ENCODE measurements at places on chromosomes 5 and 9. TPM values are rescaled to one million over a fixed set of nuclear protein-coding genes. Genes with fewer than 3 reads are reported as not detected.

The SHISAL2B gene
- 0.51 TPM for total RNA-seq

The NAIP gene
- total RNA-seq, result 39.4 TPM

GRCh38 chr5:158877124-158877581 is 222.6 kb downstream of the EBF1 start:
- H3K27me3 ChIP-seq, result peaks cover 32% of the 10 kb centered on the region
- no peaks in the 10 kb centered on the region for H3K36me3 ChIP-seq
- peaks cover 14% of the 10 kb centered on the region for H3K4me1 ChIP-seq
- no peak overlapping the region for H3K4me3 ChIP-seq
- H3K27ac ChIP-seq, result no peak overlapping the region

The MEIKIN gene
- total RNA-seq, result not detected

DNA sequence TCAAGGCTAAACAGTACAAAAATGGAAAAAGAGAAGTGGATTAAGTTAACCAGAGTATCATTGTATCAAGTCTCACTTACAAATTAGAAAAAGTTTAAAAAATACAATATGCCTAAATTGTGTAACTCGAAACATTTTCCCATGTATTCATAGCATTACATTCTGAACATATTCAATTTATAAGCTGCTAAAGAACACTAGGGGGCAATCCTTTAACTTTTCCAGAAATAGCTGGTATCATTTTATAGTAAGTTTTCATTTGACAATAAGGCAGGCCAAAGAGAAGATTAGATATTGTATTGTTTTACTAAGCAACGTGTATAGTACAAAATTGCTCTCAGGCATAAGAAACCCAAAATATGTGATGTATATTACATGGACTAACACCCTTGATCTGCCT is 234.6 kb downstream of the ADGRV1 start:
- H3K27ac ChIP-seq, result no peak overlapping the region
- peaks cover 61% of the 10 kb centered on the region for H3K36me3 ChIP-seq
- H3K4me3 ChIP-seq, result no peak overlapping the region
- H3K4me1 ChIP-seq, result no peaks in the 10 kb centered on the region
- DNase-seq, result no peak
- H3K27me3 ChIP-seq, result no peaks in the 10 kb centered on the region

The SPINK7 gene
- not detected for total RNA-seq

DNA sequence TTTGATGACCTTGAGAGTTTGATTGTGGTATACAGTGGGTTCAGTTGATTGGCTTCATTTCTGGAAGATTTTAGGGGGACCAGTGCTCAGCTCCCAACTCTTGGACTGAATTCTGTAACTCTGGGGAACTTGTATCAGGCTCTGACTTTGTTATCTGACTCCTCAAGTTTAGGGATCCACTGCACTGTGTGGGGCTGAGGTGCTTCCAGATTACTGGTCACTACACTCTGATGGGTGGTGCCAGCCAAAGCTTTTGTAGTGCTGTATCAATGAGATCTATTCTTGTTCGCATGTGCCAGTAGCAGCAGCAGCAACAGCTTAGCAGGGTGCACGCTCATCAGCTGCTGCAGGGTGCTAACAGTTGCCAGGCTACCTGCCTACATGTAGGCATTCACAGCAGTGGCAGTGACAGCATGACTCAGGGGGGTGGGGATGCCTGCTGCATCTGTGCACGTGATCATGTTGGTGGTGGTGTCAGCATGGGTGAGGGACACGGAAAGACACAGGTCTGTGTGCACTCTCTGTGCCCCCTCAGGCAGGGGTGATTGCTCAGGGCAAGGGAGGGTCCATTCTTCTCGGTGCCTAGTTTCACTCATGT is 438.8 kb upstream of the SEMA6A start:
- H3K27me3 ChIP-seq, result no peaks in the 10 kb centered on the region
- no peaks in the 10 kb centered on the region for H3K36me3 ChIP-seq
- H3K27ac ChIP-seq, result no peak overlapping the region
- H3K4me1 ChIP-seq, result no peaks in the 10 kb centered on the region
- H3K4me3 ChIP-seq, result no peak overlapping the region
- DNase-seq, result no peak

- no peak overlapping the region for H3K4me3 ChIP-seq
- peaks cover under 1% of the 10 kb centered on the region for H3K36me3 ChIP-seq
- no peaks in the 10 kb centered on the region for H3K27me3 ChIP-seq
Measured at GRCh38 chr5:68251804-68252522, 36.4 kb downstream of the PIK3R1 start.

- H3K27ac ChIP-seq, result no peak overlapping the region
- no peak for DNase-seq
- no peaks in the 10 kb centered on the region for H3K27me3 ChIP-seq
Measured at GRCh38 chr9:130884542-130885483, 11.8 kb downstream of the QRFP start.

The LRRC70 gene
- total RNA-seq, result 0.77 TPM

The ENTPD2 gene
- 0.51 TPM for total RNA-seq

The DCANP1 gene
- total RNA-seq, result not detected

DNA sequence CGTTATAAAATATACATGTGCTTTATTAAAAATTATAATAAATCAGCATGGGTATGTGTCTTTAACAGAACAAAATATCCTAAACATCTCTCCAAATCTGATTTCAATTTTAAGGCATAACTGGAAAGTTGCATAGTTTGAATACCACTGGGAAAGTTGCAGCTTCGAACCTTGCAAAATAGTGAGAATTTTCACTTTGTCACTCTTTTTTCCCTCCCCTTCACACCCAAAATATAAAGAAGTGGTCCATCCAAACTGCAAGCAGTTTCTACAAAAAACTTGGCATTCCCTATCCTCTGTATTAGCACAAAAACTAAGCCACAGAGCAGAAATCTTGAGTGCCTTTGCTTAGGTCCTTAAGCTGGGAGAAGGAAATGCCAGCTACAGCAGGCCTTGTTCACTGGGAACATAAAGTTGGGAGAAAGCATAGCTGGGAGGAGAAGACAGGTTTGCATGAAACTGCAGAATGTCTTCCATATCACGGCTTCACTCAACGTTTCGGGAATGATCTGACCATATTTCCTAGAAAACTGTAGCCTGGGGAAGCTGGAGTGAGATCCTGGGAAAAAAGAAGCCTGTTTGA is 400.3 kb downstream of the EBF1 start:
- no peak overlapping the region for H3K27ac ChIP-seq
- H3K4me1 ChIP-seq, result peaks cover 15% of the 10 kb centered on the region
- DNase-seq, result no peak
- peaks cover 34% of the 10 kb centered on the region for H3K27me3 ChIP-seq
- no peaks in the 10 kb centered on the region for H3K36me3 ChIP-seq
- no peak overlapping the region for H3K4me3 ChIP-seq

DNA sequence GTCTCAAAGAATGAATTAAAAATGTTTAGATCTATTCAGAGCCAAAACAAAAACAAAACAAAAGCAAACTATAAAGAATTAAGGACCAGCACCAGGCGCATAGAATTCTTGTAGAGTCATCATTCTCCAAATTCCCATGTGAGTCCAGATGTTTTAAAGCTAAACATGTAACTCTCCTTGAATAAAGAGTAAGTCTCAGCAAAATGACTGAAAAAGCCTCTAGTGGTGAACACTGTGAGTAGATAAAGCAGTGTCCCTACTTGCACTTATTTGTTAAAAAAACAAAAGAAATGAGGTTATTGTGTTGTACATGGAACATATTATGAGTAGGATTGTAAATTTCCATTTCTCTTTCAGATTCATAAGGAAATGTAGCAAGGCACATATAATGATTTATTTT is 44.0 kb downstream of the NNT start:
- H3K4me3 ChIP-seq, result no peak overlapping the region
- H3K36me3 ChIP-seq, result peaks cover 4% of the 10 kb centered on the region
- DNase-seq, result no peak
- H3K27ac ChIP-seq, result no peak overlapping the region

GRCh38 chr5:112895682-112896081 is 26.3 kb downstream of the REEP5 start:
- no peaks in the 10 kb centered on the region for H3K27me3 ChIP-seq
- DNase-seq, result no peak
- no peak overlapping the region for H3K27ac ChIP-seq
- no peaks in the 10 kb centered on the region for H3K4me1 ChIP-seq
- H3K36me3 ChIP-seq, result peaks cover 18% of the 10 kb centered on the region

DNA sequence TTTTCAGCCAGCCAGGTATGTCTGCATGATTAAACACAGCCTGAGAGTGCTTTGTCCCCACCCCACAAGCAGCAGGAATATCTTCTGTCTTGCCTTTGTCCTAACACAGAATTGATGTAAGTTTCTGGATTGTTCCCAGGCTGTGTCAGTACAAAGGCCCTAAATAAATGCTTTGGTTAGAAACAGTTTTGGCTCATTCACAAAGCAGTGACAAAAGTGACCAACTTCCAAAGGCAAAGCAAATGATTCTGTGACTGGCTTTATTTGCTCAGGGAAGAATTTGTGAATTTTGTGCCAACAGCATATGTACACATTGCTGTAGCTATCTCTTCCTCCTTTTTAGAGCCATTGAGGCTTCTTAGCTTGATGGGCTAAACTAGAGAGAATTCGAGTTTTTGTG is 133.7 kb downstream of the PLPPR1 start:
- peaks cover 10% of the 10 kb centered on the region for H3K4me1 ChIP-seq
- H3K4me3 ChIP-seq, result no peak overlapping the region
- no peaks in the 10 kb centered on the region for H3K27me3 ChIP-seq
- no peak overlapping the region for H3K27ac ChIP-seq

GRCh38 chr5:135713161-135713915 is 121.1 kb upstream of the SLC25A48 start:
- H3K27me3 ChIP-seq, result peaks cover 25% of the 10 kb centered on the region
- DNase-seq, result no peak
- H3K4me3 ChIP-seq, result no peak overlapping the region
- H3K36me3 ChIP-seq, result no peaks in the 10 kb centered on the region
- no peaks in the 10 kb centered on the region for H3K4me1 ChIP-seq
- H3K27ac ChIP-seq, result no peak overlapping the region

The DEPDC1B gene
- total RNA-seq, result 38.5 TPM

The SCGB3A1 gene
- total RNA-seq, result not detected

DNA sequence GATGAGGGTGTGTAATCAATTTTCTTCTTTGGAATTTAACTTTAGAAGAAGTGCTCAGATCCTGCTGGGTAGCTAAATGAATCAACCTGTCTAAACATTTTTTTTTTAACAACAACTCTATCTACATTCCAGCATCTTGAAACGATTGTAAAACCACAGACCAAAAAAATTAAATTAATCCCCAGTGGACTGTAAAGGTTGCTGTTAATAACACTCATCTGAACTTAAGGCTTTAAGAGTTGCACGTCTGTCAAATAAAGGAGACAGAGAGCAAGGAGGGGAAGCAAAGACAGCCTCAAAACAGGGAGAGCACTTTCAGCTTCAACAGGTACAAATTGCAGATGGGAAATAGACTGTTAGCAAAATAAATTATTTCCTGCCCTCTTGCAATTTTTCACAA is 548.5 kb downstream of the DTWD2 start:
- no peak overlapping the region for H3K27ac ChIP-seq
- no peak overlapping the region for H3K4me3 ChIP-seq
- H3K36me3 ChIP-seq, result no peaks in the 10 kb centered on the region
- no peaks in the 10 kb centered on the region for H3K4me1 ChIP-seq
- H3K27me3 ChIP-seq, result no peaks in the 10 kb centered on the region

DNA sequence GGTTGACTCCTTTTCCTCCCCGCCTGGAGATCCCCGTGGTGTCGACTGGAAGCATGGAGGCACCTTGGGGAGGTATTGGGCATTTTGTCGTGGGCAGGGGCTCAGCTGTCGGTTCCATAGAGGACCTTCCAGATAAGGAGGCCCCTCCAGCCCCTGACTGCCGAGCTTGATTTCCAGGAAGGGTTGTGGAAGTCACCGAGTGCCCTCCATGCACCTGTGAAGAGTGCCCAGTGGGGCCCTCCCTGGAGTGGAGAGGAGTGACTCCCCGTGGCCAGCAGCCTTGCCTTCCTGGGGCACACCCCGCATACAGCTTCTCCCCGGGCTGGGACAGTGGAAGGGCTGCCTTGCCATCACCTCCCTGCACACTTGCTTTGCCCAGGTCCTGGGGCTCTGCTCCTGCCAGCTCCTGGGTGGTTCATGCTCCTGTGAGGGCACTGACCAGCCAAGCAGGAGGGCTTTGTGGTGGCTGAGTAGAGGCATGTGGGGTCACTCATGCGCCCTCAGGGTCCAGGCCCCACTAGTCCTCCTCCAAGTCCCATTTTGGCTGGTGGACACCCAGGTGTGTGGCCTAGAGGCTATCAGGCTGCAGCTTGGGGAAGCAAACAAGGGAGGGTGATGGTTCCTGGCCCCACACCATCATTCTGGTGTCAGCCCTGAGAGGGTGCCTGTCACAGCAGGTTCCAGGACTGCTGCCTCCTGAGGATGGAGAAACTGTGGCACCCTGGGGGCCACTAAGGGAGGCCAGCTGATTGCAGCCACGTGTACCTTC is 133.0 kb downstream of the WNK2 start:
- no peak overlapping the region for H3K4me3 ChIP-seq
- no peaks in the 10 kb centered on the region for H3K27me3 ChIP-seq
- peaks cover 17% of the 10 kb centered on the region for H3K4me1 ChIP-seq
- no peak overlapping the region for H3K27ac ChIP-seq
- H3K36me3 ChIP-seq, result peaks cover 17% of the 10 kb centered on the region
- no peak for DNase-seq

DNA sequence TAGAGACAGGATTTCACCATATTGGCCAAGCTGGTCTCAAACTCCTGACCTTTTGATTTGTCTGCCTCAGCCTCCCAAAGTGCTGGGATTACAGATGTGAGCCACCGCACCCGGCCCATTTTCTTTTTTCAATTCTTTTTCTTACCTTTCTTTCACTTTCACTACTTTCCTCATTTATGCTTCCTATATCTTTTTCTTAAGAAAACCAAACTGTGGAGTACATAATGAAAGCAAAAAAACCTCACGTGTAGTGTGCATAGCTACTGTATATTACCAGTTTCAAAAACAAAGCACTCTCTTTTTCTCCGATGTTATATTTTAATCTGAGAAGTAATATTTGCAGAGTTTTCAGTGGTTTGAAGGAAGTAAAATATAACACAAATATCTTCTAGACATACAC is 8.0 kb upstream of the CAST start:
- H3K27me3 ChIP-seq, result no peaks in the 10 kb centered on the region
- no peak for DNase-seq
- no peaks in the 10 kb centered on the region for H3K36me3 ChIP-seq
- H3K27ac ChIP-seq, result no peak overlapping the region

The ZNF484 gene
- total RNA-seq, result 12.0 TPM

DNA sequence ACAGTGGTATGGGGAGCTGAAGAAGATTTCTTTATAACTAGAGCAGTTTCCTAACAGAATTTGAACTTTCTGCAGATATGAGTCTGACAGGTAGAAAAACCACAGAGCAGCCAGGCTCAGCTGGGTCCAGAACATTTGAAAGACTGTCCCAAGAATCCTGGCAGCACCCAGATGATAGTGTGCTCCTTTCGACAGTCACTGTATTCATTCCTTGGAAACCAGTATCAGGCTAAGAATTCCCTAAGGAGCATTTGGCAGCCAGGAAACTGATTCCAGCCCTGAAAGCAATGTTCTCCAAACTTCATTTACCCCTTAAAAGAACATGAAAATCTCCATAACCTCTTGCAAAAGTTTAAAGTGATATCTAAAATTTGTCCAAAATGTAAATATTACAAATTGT is 123.0 kb upstream of the MTAP start:
- no peak overlapping the region for H3K27ac ChIP-seq
- no peaks in the 10 kb centered on the region for H3K27me3 ChIP-seq
- H3K4me3 ChIP-seq, result no peak overlapping the region
- DNase-seq, result no peak
- no peaks in the 10 kb centered on the region for H3K4me1 ChIP-seq

GRCh38 chr5:167514461-167514860 is 777.0 kb upstream of the WWC1 start:
- peaks cover 6% of the 10 kb centered on the region for H3K27me3 ChIP-seq
- H3K27ac ChIP-seq, result no peak overlapping the region
- H3K4me1 ChIP-seq, result peaks cover 5% of the 10 kb centered on the region
- H3K36me3 ChIP-seq, result no peaks in the 10 kb centered on the region
- H3K4me3 ChIP-seq, result no peak overlapping the region

GRCh38 chr9:28056006-28056405 is 482.7 kb upstream of the C9orf72 start:
- no peak overlapping the region for H3K27ac ChIP-seq
- peaks cover 1% of the 10 kb centered on the region for H3K4me1 ChIP-seq
- no peak for DNase-seq
- no peaks in the 10 kb centered on the region for H3K36me3 ChIP-seq
- H3K27me3 ChIP-seq, result no peaks in the 10 kb centered on the region
- H3K4me3 ChIP-seq, result no peak overlapping the region
